ENCODE measurements at places on chromosomes 5 and 9.
A peak's percentile ranks its signal among the peaks of the same experiment; 100 is the strongest.

- DNase-seq = no peak
Measured at GRCh38 chr5:169534939-169535338, 48.6 kb upstream of the SPDL1 start.

GRCh38 chr5:152288917-152289595, 116.0 kb downstream of the NMUR2 start:
- no peak for DNase-seq

DNA sequence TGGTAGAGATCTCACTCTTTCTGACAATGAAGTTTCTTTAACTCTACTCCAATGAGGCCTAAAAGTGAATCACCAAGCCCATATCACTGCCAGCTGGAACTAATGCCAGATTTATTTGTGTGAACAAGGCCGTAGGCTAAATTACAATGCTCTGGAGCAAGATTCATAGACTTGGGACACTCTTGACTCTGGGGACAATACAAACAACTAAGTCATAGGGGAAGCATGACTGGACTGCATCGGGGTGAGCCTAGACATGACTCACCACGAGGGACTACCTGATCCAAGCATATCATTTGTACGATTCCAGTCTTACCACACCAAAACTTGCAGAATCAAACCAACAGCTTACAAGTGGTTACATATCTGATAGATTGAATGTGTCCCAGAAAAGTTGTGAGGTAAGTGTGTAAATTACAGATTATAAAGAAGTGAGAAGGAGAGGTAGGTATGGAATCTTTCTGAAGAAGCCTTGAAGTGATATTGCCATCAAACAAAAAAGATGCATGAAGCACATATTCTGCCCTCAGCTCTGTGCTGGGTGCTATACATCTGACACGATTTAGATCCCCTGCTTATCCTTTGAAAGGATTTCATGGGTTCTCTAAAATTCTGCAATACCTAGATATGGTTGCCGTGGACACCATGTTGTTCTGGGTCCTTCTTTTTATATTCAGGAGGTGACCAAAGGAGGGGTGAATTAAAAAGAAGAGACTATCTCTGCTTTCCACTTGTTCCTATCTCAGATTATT, 199.3 kb upstream of the PDE4D start:
- peak; percentile 76 for DNase-seq

DNA sequence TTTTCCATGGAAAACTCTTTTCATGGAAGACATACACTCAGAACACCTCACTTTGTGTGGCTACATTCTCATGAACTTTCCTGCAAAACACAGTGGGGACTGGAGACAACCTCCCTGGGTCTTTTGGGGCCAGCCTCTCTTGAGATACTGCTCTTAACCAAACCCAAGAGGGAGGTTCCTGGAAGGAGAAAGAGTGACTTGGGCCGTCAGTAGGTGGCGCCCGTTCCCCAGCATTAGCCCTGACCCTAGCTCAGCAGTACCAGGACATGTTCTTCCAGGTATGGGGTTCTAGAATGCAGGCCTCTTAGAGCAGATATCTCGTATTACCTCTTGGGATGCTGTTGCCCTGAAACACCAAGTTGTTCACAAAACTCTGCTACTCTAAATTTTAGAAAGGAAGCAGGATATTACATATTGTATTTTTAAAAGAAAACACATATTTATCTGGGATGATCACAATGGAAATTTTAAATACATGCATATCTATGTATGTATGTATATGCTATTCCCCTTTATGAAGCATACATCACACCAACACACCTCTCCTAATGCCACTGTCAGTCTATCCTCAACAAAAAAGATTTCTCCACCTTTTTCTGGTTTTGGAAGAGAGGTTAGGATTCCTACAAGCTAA, 15.8 kb upstream of the GLIS3 start:
- DNase-seq = peak; percentile 69

- DNase-seq = no peak
Measured at GRCh38 chr9:128728298-128728697, 4.4 kb upstream of the ZDHHC12 start.

DNA sequence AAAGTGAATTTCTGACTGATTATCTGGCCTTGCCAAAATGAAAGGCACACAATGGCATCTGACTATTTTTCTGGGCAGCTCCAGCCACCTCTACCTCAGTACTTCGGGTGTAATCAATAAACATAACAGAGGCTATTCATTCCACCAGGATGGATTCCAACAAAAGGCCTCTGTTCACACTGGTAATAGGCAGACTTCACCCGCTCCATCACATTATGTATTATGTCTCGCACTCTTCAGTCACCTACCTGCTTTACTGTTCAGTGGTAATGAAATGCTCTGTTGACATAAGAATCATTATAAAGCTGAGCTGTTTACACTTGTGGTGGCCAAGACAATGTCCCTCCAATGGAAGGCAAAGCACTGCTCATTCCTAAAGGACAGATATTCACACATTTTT, 1333.7 kb upstream of the WWC1 start:
- DNase-seq = no peak

DNA sequence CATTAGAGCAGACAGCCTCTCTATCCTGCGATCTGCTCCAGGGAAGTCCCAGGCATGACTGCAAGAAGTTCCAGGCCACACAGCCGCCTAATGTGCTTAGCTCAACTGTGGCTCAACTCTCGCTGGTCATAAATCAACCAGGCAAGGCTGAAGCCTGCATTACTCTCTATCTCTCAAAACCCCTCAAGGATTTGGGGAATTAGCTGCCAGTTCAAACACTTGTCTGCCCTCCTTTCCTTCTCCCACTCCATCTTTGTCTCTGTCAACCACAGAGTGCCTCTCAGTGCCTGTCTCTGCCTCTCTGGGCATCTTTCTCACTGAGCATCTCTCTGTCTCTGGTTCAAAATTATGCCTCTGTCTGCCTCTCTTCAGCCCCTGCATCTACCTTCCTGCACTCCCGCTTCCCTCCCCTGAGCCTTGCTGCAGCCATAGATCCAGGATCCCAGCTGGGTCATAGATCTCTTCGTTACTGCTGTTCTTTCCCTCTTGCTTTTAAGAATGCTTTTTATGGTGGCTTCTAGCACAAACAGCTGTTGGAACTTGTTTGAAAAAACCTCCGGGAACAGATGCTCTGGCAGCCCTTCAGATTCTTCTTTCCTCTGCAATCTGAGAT, 27.9 kb upstream of the GALNT10 start:
- DNase-seq = no peak

DNA sequence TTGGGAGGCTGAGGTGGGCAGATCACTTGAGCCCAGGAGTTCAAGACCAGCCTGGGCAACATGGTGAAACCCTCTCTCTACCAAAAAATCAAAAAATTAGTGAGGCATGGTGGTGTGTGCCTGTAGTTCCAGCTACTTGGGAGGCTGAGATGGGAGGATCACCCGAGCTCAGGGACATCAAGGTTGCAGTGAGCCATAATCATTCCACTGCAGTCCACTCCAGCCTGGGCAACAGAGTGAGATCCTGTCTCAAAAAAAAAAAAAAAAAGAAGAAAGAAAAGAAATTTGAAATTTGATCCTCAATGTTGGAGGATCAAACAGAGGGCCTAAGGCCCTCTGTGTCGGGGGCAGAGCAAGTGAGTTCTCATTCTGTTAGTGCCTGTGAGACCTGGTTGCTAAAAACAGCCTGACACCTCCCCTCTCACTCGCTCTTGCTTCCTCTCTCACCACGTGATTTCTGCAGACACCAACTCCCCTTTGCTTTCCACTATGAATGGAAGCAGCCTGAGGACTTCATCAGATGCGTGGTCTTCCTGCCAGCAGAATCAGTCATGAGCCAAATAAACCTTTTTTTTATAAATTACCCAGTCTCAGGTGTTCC, 8.4 kb upstream of the GOLPH3 start:
- DNase-seq = no peak

GRCh38 chr9:81508476-81508875, 180.9 kb downstream of the TLE1 start:
- DNase-seq = no peak

GRCh38 chr5:151738125-151738848, 20.1 kb downstream of the ATOX1 start:
- DNase-seq = no peak

GRCh38 chr9:20872340-20872977, 159.0 kb downstream of the HACD4 start:
- peak; percentile 50 for DNase-seq

DNA sequence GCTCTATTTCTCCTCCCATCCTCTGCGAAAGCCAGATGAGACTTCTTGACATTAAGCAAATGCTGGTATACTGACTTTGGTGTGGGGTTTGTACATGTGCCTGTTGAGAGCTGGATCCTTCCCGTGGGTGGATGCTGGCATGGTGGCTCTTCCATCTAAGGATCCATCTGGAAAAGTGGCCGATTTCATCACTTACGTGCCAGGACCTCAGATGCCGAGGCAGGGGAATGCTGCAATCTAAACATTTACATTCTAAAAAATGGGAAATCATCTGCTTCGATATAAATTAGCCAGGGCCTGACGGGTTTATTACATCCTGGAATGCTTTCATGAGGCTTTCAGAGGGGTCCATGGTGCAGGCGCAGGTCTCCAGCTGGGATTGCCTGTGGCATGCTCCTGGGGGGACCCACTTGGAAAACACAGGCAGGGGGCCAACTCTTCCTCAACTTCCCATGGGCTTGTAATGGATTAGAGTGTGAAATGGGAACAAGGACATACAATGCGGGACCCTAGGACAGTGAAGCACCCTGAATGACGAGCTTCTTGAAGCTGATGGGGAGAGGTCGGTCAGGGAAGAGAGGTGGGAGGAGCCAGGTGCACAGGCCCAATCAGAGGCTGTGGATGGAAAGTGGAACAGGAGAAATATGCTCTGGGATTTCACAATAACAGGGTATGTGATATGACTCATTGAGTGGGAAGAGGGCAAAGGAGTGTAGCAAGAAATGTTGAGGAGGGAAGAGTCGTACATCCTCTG, 105.5 kb upstream of the PITX1 start:
- peak; percentile 59 for DNase-seq

- no peak for DNase-seq
Measured at GRCh38 chr5:72440207-72440638, 67.0 kb downstream of the ZNF366 start.

GRCh38 chr9:347667-348292, 133.1 kb downstream of the DOCK8 start:
- DNase-seq = no peak

GRCh38 chr5:7405277-7405676, 9.3 kb downstream of the ADCY2 start:
- DNase-seq = no peak

- DNase-seq = no peak
Measured at GRCh38 chr5:169646856-169647255, 9.8 kb downstream of the DOCK2 start.

- DNase-seq = peak; percentile 97
Measured at GRCh38 chr9:33161011-33161588, 6.0 kb downstream of the B4GALT1 start.
